Diencephalon (tissue), 1 donor: ENCODE measurements at places on chromosomes 12 and 14. TPM values are rescaled to one million over a fixed set of nuclear protein-coding genes. Genes with fewer than 3 reads are reported as not detected.

Gene AMIGO2
- 19.6 TPM for total RNA-seq

Gene LIN7A
- 60.0 TPM for total RNA-seq

Gene NPFF
- 1.2 TPM for total RNA-seq

Gene LRRC10
- not detected for total RNA-seq

Gene NOXRED1
- total RNA-seq = 0.69 TPM

Gene NDRG2
- 387 TPM for total RNA-seq

Gene ANKRD33
- total RNA-seq = not detected

Gene KCNC2
- total RNA-seq = 41.5 TPM

Gene RNASE13
- not detected for total RNA-seq

Gene DNAH10
- 5.3 TPM for total RNA-seq

Gene DEPDC4
- 2.8 TPM for total RNA-seq

Gene PLCZ1
- 2.3 TPM for total RNA-seq

Gene ZFHX2
- total RNA-seq = 3.5 TPM

Gene NRL
- 2.5 TPM for total RNA-seq

Gene KCNK13
- total RNA-seq = 3.0 TPM

Gene KRT71
- not detected for total RNA-seq

Gene HAL
- total RNA-seq = under 0.01 TPM

Gene ERP27
- total RNA-seq = 0.46 TPM

Gene NTN4
- 16.4 TPM for total RNA-seq

Gene TMEM121
- 25.4 TPM for total RNA-seq
